ENCODE measurements at places on chromosomes 1 and 21.

DNA sequence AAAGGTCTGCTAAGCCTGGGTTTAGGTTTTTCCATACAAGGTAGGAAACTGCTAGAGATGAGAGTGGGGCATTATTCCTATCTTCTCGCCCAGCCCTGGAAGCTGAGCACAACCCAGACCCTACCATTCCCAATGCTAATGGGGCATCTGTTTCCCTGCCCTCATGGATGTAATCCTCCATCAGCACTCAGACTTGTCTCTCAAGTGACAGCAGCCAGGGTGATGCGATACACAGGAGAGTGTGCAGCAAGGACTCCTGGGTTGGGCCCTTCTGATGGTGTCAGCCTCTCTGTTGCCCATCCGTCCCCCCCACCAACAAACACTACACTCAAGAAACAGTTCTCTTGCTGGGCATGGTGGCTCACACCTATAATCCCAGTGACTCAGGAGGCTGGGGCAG lies 5.9 kb upstream of the INPP5B start:
- DNase-seq: no peak

DNA sequence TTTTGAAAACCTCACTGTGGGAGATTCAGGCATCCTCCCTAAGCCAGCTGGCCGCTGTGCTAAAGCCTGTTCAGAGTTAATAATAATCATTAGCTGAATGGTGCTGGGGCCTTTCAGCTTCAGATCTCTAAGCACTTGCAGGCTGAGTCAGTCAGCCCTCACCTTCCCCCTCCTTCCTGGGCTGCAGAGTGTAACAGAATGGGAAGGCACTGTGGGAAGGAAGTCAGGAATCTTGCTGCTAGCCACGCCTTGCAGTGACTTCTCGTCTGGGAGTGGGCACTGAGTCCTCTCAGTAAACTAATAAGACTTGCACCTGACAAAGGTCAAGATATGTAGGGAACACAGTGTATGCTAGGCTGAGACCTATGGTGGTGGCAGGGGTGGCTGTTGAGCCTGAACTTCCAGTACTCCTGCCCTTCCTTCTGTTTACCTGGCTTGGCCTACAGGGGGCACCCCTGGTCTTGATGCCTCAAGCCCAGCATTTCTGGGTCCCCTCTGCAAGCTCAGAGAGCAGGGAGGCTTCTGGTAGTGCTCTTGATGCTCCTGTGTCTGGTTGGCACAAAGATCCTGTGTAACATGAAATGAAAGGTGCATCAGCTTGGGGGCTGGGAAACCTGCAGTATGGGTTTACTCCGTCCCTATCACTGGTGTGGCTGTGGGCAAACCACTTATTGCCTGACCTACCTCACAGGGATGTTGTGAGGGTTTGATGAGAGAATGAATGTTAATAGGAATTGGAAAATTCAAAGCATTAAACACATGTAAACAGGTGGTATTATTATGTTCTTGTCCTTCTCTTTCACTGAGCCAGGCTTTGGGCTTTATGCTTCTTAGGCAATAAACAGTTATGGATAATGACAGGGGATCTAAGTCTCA lies 6.0 kb downstream of the CYB561D1 start:
- DNase-seq: peak; percentile 50

DNA sequence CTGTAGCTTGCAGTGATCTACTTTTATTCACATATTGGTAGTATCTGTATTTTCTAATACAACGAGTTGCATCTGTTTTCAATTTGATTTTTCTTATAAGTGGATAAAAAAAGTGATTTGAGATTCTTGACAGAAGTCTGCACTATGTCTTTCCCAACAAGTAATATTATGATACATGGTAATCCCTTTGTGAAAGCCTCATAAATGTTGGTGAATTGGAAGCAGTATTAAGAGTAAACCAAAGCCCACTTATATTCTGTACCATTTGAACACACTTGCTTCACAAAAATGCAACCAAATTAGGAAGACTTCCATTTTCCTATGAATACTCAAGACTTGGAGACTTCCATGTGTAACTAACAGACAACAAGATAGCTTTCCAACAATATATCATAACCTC lies 172.0 kb downstream of the HMCN1 start:
- DNase-seq: no peak

DNA sequence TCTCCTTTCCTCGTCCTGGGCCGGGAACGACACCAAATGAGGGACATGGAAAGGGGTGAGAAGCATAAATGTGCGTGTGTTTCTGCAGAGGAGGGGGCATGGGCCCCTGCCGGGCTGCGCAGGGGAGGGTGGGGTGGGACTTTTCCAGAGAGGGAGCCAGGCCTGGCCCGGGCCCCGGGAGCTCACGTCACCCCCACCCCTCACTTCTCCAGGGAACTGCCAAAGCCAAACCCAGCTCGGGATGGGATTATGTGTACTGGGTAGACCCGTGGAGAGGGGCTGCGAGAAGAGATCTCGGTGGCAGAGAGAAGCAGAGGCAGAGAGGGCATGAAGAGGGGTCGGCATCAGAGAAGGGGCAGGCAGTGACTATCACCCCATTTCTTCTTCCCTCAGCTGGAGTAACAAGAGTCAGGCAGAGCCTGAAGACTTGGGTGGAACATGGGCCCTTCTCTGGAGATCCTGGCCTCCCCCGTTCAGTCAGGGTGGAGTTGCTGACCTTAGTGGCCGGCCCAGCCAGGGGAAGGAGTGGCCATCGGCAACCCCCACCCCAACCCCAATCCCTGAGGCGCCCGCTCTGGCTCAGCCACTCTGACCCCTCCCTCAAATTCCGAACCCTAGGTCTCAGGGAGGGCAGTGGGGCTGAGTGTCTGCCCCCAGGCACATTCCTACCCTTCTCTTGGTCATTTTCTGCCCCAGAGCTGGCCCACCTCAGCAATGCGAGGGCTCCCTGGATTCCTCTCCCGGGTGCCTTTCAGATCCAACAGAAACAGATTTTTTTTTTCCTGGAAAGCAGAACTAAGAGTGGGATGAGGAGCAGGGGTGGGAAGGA lies 1.2 kb downstream of the ADAMTSL4 start:
- no peak for DNase-seq

Measured in fibroblast of skin of back (primary cell).